ENCODE measurements at places on chromosomes 5 and 9.

GRCh38 chr5:548256-548655, 24.0 kb upstream of the SLC9A3 start:
- no peak for DNase-seq

DNA sequence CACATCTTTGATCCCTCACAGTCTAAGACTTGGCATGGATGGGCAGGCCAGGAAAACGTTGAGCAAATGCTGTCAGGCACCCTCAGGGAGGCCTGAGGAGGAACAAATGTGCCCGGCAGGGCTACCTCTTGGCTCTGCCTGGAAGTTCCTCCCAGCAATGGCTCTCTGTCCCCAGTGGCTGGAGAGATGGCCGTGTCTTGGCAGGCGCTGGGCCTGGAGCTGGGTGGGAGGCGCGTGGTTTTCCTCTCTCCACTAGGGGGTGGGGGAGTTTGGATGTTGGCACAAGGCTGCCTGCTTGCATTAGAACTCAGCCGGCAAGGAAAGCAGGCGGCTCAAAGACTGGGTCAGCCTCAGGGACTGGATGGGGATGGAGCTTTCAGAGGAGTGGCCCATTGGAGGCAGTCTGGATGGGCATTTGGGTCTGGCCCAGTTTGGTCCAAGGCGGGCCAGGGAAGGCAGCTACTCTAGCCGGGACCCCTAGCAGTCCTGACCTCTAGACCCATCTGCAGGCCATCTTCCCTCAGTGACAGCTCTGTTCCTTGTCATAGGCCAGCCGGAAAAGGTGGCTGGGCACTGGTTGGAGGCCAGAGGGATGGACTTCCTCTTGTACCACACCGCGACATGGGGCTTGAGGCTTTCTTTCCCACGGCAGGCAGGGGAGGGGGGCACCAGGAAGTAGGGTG, 68.2 kb upstream of the STC2 start:
- DNase-seq = no peak

DNA sequence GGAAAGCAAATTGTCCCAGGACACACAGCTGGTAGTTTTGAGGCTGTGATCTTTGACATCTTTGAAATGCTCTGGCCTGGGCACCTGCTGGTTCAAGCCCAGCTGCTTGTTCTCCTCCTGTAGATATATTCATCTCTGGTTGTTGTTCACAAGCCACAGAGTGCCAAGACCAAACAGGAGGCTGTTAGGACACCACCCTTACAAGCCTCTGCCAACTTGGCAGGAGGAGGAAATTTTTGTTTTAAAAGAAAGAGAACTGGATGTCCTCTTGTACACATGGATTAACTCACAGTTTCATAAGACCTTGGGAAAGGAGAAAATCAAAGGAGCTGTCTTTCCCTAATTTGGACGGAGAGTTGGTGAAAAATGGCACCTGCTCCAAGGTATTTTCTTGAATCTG, 8.5 kb upstream of the ZFP62 start:
- DNase-seq = no peak

DNA sequence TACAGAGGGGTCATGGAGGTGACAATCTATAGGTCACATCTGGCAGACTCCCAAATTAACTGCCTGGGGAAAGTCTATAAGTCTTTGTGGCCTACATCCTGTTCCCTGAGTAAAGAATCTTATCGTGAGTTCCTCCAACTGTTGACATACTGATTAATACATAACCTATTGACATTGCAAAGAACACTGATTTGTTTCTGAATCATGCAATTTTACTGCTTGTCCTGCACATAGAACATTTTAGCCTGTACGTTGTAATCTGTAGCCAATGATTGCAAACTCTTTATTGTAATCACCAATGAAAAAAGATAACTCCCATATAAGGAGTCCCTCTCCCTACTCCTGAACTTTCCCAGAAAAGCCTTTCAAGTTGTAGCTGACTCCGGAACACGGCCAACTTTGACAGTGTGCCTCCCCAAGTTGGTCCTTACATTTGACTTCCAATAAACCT, 18.8 kb upstream of the OR2K2 start:
- no peak for DNase-seq

GRCh38 chr5:91059409-91059808, 323.7 kb downstream of the ARRDC3 start:
- DNase-seq = no peak

DNA sequence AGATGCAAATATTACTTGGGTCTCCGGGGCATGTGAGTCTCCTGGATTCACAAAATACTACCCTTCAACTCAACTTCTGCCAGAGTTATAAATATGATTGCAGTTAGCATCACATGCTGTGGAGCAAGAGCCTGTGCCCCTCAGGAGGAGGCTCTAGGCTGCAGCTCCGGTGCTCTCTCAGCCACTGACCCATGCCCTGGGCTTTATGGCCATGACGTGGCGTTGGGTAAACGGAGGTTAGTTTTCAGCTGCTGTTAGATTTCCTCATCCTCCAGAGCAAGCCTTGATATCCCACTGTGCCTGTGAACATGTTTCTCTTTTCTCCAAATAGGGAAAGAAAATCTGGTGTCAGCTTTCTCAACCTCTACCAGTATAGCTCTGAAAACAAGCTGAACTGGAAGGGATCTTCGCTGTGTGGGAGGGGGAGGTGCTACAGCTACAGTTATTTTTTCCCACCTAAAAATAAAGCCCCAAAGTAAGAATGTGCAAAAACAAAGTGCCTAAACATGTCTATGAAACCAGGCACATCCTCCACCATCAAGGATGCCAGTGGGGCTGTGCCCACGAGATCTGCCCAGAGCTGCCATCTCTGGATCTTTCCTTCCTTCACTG, 124.4 kb upstream of the GPR151 start:
- no peak for DNase-seq

GRCh38 chr9:78073722-78074121, 42.1 kb upstream of the GNAQ start:
- DNase-seq = no peak

DNA sequence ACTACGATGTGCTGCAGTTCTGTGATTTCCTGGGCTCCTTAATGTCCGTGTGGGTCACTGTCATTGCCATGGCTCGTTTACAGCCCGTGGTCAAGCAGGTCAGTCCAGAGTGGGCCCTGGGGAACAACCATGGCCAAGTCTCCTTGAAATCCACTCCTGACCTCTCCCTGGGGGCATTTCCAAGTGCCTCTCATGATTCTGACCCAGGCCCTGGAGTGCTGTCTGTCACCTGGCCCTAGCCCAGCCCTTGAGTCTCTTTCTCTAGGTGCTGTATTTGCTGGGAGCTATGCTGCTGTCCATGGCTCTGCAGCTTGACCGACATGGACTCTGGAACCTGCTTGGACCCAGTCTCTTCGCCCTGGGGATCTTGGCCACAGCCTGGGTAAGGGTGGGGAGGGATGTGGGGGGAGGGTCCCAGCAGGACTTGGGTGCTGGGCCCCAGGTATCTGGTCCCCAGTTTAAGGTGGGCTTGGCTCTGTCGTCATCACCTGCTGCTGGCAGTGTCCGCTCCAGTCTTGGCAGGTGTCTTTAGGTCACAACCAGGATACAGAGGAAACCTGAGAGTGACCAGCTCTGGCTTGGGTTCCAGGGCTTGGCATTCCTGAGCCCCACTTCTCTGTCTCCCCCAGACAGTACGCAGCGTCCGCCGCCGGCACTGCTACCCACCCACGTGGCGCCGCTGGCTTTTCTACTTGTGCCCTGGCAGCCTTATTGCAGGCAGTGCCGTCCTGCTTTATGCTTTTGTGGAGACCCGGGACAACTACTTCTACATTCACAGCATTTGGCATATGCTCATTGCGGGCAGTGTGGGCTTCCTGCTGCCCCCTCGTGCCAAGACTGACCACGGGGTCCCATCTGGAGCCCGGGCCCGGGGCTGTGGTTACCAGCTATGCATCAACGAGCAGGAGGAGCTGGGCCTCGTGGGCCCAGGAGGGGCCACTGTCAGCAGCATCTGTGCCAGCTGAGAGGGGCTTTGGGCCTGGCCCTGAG, 17.0 kb downstream of the OR13J1 start:
- no peak for DNase-seq

- DNase-seq = no peak
Measured at GRCh38 chr5:14153932-14154731, 11.0 kb downstream of the TRIO start.

DNA sequence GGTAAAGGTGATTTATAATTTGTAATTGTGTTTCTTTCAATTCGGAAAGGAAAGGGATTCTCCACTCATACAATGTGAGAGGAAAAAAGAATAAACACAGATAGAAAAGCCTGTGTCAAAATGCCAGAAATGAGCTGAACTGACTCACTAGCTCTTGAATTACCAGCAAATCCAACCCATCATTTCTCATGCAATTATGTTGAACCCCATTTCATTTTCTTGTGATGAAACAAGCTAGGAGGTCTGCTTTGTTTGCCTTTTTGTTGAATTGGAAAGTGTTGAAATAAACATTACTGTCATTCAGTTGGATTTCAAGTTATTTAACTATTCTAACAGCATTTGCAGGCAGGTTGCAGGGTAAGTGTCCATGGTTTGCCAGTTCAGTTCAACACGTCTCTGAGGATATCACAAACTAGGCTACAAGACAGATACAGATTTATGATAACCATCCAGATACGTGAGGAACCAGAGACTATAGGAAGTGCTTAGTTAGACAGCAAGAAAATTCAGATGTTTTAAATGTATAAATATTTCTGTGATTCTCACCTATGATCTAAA, 547.2 kb downstream of the MAT2B start:
- no peak for DNase-seq

- DNase-seq = no peak
Measured at GRCh38 chr5:164680812-164681520, 1175.5 kb downstream of the MAT2B start.

DNA sequence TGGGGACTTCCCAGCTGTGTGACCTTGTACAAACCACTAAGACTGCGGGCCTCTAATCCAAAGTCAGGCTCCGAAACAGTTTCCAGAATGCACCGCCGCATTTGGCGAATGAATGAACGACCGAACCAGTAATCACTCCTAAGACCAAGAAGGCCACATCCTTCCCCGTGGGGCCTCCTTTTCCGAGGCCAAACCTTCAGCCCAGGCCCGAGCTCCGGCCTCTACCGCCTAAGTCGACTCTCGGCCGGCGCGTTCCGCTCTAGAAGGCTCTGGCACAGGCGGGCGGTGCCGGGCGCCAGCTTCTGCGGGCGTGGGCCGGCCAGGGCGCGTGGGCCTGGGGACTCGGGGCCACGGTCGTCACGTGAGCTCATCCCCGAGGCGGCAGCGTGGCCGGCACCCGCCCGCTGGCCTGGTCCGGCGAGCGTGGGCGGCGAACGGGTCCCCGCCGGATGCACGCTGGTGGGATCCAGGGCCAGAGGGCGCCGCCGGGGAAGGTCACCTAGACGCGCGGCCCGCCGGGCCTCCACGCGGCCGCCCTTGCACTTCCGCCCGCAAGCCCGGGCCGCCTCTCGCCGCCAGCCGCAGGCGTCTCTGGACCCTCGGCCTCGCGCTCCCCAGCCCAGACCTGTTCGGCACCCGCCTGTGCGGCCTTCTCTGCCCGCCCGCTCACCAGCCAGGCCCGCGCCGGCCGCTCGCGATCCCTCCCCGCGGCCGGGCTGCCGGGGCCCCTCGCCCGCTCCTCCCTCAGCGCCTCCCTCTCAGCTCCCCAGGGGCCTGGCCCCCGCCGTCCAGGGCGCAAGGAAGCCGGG, 754 bp downstream of the VDAC1 start:
- DNase-seq = no peak

DNA sequence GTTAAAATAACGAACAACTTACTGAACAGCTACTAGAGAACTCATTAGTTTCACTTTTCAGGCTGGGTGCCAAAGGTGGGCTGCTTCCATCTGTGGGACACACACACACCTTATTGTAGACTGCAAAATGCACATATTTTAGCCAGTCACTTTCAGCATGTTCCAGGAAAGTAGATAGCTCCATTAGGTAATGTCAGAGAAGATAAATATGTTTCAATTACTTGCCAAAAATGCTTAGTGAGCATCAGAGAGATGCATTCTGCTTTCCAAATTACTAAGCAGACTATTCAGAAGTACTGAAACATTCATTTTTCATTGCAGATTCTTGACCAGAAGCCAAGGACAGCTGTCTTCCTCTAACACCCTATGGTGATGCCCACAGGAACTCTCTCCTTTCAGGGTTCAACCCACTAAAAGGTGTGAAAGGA, 56.2 kb upstream of the APC start:
- no peak for DNase-seq

GRCh38 chr5:11985993-11986392, 81.7 kb upstream of the CTNND2 start:
- DNase-seq = no peak

GRCh38 chr5:151012862-151013261, 7.5 kb upstream of the GPX3 start:
- no peak for DNase-seq

- no peak for DNase-seq
Measured at GRCh38 chr9:2833096-2833495, 10.8 kb downstream of the PUM3 start.

DNA sequence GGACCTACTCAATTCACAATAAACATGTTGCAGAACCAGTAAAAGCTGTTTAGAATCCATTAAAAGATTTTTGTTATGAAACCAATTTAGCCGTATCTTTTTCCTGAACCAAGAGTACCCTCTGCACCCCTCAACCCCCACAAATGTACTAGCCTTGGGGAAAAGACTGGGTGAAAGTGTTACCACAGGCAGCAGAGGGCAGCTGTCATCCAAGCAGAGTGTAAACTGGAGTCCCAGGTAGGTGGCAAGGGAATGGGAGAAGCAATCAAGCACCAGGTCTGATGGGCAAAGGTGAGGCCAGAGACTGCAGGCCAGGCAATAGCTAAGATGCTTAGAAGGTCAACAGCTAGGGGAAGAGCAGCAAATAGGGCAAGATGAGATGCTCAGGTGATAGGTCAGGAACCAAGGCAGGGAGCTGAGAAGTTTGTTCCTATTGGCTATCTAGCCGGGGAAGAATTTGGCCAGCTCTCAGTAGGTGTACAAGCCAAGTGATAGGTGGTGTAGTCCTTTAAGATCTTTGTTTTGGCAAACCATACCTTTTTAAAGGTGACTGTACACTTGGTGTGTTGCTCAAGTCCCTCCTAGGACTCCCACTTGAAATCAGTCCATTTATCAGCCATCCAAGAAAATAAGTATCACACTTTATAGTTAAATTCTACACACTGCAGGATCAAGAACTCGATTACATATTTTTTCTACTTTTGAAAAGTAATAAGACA, 77.8 kb upstream of the CCDC112 start:
- DNase-seq = no peak

DNA sequence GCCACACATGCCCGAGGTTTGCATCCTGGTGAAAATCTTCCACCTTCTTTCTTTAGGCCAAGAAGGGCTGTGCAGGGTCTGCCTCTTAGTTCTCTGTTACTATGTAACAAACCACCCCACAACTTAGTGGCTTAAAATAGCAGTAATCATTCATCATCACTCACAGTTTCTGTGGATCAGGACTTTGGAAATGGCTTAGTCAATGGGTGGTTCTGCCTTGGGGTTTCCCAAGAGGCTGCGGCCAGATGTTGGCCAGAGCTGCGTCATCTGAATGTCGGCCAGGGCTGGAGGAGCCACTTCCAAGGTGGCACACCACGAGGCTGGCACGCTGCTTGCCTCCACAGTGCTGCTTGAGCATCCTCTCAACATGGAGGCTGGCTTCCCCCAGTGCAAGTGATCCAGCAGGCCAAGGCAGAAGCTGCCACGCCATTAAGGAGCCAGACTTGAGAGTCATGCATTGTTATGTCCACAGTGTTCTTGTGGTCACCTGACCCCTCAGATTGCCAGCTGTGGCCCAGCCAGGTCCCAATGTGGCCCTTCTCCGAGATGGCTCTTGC, 135.2 kb downstream of the RXRA start:
- no peak for DNase-seq

GRCh38 chr5:150774145-150774544, 4.4 kb upstream of the SMIM3 start:
- DNase-seq = no peak

GRCh38 chr9:125160750-125161149, 17.4 kb upstream of the SCAI start:
- DNase-seq = no peak

Data from stimulated activated CD4-positive, alpha-beta T cell treated with anti-CD3 and anti-CD28 coated beads, Interleukin-1b, Interleukin-23, amount 100 ng/mL, for 1 hour (primary cell).